ENCODE measurements at places on chromosomes 3 and 15.

DNA sequence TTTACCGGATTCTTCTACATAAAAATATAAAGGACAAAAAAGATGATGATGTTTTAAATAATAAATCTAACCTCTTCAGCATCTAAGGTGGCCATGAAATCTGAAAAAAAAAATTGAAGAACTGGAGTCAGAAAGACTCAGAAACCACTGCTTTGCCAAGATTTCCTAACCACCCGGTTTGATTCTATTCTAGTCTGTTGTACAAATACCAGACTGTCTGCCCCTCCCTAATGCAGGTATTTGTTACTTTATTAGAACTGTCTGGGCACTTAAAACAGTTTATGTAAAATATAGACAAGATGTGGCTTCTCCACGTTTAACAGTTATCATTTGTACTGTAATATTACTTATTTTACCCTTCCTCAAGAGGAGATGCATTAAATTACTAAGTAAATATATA lies 48.8 kb downstream of the UACA start:
- DNase-seq: no peak

DNA sequence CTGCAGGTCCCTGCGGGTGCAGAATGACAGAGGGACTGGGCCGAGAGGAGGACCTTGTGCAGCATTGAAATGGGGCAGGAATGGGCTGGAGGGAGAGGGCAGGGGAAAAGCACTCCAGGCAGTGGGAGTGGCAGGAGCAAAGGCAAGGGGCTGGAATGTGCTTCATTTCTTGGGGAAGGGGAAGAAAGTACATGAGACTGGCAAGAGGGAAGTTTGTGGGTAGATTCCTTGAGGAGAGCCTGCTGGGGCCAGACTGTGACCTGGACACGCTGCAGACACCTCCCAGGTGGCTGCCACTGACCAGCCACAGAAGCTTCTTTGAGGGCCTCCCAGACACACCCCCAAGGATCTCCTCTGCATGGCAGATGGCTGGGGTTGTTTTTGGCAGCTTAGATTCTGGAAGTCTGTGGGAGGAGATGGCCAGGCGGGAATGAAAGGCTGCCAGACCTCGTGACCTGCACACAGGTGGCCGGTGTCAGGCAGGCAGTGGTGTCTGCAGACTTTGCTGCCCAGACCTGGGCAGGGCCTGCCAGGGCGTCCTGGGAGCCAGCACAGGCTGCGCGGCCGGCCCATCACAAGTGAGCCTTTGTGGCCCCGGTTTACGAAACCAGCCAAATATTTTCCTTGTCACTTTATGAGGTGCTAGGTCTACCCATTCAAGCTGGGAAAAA lies 53.1 kb downstream of the SPSB4 start:
- peak; percentile 54 for DNase-seq

- DNase-seq: no peak
These were observed 109.2 kb downstream of the CPNE4 start for GRCh38 chr3:131925571-131925970.

DNA sequence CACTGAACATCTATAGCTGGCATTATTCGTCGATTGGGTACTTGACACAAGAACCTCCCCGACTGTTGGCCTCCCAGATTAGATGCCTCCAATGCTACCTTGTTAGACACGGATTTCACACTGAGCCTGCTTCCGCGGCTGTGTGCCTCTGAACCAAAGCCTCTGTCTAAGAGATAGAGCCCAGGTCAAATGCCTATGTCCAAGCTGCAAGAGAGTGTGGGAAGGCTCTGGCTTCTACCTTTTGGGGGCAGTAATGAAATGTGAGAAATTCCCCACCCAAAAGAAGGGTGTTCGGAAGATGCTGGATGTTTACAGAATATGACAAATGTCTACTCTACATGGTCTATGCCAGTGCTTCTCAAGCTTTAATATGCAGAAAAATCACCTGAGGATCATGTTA lies 2.0 kb upstream of the RPUSD2 start:
- no peak for DNase-seq

DNA sequence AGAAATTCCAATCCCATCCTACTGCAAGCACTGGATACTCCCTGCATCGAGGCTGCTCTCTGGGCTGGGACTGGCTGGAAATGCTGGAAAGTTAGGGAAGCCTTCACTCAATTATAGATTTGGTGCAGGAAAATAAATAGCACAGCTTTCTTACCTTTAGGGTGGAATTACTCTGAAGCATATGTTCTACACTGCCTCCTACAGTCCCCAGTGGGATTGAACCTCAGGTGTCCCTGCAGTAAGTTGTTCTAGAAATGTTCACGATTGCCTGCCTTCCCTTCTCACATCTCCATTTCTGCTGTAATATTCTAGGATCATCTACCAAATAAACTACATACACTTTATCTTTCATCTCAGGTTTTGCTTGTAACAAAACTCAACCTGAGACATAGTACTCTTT lies 536.7 kb upstream of the LMCD1 start:
- no peak for DNase-seq

DNA sequence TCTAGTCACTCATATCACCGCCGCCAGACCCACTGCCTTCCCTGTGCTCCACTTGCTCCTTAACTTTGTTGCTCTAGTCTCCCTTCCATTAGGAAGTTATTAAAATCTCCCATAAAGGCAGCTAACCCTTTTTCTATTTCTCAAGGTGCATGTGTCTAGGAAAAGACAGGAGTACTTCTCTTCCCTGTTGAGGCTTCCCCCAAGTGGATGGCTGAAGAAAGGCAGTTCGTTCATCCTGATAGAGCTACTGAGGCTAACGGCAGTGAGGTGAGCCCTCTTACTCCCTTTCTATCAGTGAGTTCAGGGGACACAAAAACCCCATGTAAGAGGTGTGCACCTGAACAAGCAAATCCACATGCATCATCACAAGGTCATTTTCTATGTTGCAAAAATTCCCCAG lies 397.8 kb downstream of the IGSF11 start:
- DNase-seq: no peak

- DNase-seq: peak; percentile 49
These were observed at the start of gene GPR176 for GRCh38 chr15:39919748-39920509. Gene GPR176, minus strand, starts transcription at chr15:39920266. Its CDS starts 240 bp downstream, at chr15:39920026.

DNA sequence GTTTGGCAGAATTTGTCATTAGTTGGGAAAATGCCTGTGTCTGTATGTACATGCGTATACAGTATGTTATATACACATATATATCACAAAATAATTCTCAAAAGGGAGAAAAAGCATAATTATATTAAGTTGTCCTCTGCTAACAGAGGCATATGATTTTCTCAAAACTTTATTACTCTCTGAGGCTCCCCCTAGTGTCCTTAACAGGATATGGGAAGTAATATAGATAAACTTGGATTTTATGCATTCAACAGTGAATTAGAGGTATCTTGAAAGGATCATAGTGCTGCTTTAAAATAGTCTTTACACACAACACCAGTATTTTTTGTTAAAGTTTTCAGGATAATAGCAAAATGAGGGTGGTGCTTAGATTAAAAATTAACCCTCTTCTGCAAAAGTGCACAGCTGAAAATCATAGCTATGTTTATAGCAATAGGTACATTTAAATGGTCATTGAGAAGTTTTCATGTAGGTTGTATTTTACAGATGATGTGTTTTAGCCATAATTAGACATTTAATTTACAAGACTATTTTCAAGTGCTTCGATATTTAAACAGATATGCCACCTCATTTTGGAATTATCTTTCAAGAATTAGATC lies 454.0 kb upstream of the ROBO2 start:
- no peak for DNase-seq

DNA sequence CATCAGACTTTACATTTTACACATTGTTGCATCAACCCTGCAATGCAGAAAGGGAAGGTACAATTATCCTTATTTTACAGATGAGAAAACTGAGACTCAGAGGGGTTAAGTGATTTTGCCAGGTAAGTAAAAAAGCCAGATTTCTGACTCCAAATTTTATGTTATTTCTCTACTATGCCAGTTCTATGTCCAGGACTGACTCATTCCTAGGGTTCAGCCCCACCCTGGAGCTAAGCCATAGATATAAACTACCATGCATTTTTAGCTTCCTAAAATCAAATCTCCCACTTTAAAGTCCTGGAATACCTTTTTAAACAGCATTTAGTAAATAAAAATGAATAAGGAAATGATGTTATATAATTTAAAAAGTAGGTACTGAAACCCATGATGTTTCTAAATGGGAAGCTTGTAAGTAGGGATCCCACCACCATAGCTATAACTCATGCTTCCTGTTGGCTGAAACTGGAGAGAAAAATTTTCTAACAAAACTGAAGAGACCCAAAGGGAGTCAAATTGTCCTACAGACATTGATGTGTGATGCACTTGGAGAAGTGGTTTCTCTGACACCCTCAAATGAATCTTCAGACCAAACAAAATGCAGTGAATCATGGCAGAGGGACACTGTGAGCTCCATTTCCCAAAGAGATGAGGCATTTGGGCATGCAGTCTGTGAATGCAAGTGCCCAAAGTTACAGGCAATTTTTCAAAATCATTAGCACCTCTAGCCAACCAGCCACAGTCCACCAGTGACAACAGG lies 301.7 kb upstream of the UMPS start:
- no peak for DNase-seq

GRCh38 chr3:115388811-115389210 lies 234.5 kb upstream of the GAP43 start:
- DNase-seq: no peak

- no peak for DNase-seq
These were observed 204.8 kb downstream of the CDIN1 start for GRCh38 chr15:36784098-36784670.

GRCh38 chr3:160106905-160107861 lies 118.0 kb upstream of the C3orf80 start:
- DNase-seq: no peak

DNA sequence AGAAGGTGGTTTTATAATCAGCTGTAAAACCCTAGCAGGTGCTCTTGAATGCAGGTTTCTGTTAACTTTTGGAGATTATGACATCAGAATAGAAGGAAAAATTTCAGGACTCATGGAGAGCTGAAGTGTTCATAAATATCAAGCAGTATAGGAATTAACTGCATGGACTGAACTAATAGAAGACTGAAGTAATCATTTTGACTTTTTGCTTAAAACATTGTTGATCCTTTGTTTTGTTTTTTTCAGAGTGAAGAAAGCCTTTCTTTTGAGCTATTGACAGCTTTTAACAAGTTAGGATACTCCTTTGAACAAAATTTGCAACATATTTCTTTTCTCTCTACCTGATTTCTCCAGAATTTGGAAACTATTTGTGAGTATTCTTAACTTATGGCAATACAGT lies 70.6 kb upstream of the DAZL start:
- DNase-seq: no peak

GRCh38 chr15:52082197-52083036 lies 30.2 kb downstream of the BCL2L10 start:
- no peak for DNase-seq

DNA sequence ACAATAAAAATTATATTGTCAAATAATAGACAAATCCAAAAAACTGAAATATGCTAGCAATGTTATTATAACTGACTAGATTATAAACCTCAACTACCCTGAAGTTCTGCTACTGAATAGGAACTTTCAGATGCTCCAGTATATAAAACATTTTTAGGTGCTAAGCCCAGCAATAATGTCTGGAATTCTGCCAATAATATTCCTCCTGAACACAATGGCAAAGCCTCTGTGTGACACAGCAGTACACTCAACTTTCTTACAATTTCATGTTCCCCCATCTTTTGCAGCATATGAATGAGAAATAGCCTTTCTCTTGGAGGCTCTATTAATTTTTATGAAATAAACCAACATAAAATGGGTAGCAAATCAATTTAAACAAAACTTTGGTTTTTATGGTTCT lies 29.5 kb downstream of the ATOSA start:
- DNase-seq: no peak

DNA sequence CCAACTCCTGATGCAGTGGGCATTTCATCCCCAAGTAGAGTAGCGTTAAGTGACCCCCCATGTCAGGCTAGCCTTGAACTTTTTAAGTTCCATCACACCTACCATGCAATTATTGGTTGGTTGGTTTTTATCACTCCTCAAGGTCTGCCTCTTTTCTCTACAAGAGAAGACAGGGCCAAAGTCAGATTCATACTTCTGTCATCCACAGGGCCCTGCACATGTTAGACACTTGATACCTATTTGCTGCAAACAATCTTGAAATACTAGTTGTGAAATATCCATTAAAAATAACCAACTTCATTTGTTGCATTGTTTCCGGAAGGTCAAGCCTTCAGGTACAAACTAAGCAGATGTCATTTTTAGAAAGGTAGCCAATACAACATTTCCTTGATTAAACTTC lies 1.2 kb downstream of the CMSS1 start:
- DNase-seq: no peak

DNA sequence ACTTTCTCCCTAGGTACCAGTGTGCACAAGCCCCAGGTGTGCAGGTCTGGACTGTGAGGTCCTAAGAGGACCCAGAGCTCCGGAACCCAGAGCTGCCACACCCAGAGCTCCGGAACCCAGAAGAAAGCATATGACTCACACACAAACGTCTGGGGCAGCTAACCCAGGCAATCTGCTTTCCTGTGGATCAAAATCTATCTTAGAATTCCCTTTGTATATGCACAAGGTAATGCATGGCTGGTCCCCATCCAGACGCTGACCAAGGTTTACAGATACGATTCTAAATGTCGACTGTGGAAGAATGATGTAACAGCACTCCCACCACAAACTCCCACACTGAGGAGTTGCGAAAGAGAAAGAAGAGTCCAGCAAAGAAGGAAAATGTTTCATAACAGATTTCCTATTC lies 15.7 kb downstream of the KCNMB2 start:
- DNase-seq: no peak

- peak; percentile 80 for DNase-seq
These were observed 49.9 kb downstream of the KY start for GRCh38 chr3:134600685-134601463.

DNA sequence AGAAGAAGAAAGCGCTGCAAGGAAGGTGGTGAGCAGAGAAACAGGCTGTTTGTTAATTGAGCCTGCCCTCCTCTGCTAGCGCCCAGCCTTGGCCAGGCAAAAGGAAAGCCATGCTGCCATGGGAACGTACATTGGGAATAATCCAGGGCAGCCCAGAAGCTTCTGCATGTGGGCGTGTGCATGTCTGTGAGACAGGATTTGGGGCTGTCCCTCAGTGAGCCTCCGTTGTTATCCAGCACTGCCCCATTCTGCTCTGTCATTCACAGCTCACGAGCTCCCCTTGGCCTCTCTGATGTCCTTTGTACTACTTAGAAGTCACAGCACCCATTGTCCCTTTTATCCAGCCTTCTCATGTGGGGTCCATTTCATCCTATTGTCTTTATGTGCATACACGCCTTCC lies 239.1 kb upstream of the ROPN1 start:
- no peak for DNase-seq

- DNase-seq: peak; percentile 60
These were observed 108.1 kb downstream of the PGPEP1L start for GRCh38 chr15:98899272-98900021.

DNA sequence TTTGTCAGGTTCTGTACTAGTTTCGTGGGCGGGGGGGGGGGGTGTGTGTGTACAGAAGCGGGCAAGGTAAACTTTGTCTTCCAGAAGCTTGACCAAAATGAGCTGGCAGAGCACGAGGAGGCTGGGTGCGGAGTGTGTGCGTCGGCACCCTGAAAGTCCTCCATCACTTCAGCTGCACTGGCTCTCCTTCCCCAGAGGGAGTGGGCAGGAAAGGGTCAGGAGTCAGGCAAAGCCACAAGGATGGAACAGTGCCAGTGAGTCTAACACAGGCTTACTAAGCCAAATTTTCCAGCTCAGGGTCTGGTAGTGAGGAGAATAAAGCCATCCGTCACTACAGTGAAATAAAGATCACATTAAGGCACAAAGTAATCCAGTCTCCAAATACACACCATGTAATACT lies 11.9 kb upstream of the SH3GL3 start:
- DNase-seq: no peak
